ENCODE measurements at places on chromosomes 16 and 17. TPM values are rescaled to one million over a fixed set of nuclear protein-coding genes. Genes with fewer than 3 reads are reported as not detected.

Gene SCRN2
- total RNA-seq: 40.4 TPM

Gene SLC7A6OS
- total RNA-seq: 12.8 TPM

Gene MRPL10
- 13.1 TPM for total RNA-seq

Gene KRT31
- total RNA-seq: not detected

Gene MRPS7
- total RNA-seq: 58.7 TPM

Gene RAMP2
- 0.19 TPM for total RNA-seq

Gene TNS4
- not detected for total RNA-seq

Gene IL17C
- total RNA-seq: not detected

Gene PLD2
- 16.2 TPM for total RNA-seq

Gene HS3ST3A1
- 1.5 TPM for total RNA-seq

Gene KRTAP9-4
- not detected for total RNA-seq

Gene C16orf96
- not detected for total RNA-seq

Gene OR3A1
- not detected for total RNA-seq

Gene PDIA2
- total RNA-seq: 0.79 TPM

Gene SLC52A1
- not detected for total RNA-seq

Gene FNDC8
- total RNA-seq: not detected

Gene CDR2L
- total RNA-seq: 11.2 TPM

Gene TNFRSF13B
- not detected for total RNA-seq

Gene TBC1D3
- total RNA-seq: not detected

Gene MT1G
- not detected for total RNA-seq

Gene XAF1
- total RNA-seq: 31.7 TPM

Gene HS3ST2
- not detected for total RNA-seq

Gene CKLF
- total RNA-seq: 49.4 TPM

Gene CASKIN1
- total RNA-seq: 0.40 TPM

Gene PDF
- total RNA-seq: 14.9 TPM

Gene TOP2A
- 49.6 TPM for total RNA-seq

Gene GID4
- total RNA-seq: 5.3 TPM

Gene TMIGD1
- not detected for total RNA-seq

Gene CSH2
- not detected for total RNA-seq

Gene PRM2
- total RNA-seq: not detected

Gene ARMC5
- total RNA-seq: 10.3 TPM

Gene CRYM
- total RNA-seq: 0.26 TPM

Gene CIBAR2
- not detected for total RNA-seq

Gene SLC25A11
- 64.7 TPM for total RNA-seq

Gene PROCA1
- total RNA-seq: 1.1 TPM

Gene ABCA9
- total RNA-seq: 76.4 TPM

Gene SAP30BP
- total RNA-seq: 51.7 TPM

Gene RAB34
- total RNA-seq: 185 TPM
